ENCODE measurements at places on chromosomes 2 and 18. TPM values are rescaled to one million over a fixed set of nuclear protein-coding genes. Genes with fewer than 3 reads are reported as not detected.

CAVIN2 gene
- total RNA-seq = not detected

FECH gene
- 14.4 TPM for total RNA-seq

DYNAP gene
- not detected for total RNA-seq

NGEF gene
- 0.58 TPM for total RNA-seq

SNORC gene
- total RNA-seq = 1.9 TPM

ABI2 gene
- 30.6 TPM for total RNA-seq

NEU2 gene
- not detected for total RNA-seq

GRCh38 chr2:43161650-43162510 is 64.5 kb downstream of the ZFP36L2 start:
- peak overlapping the region; percentile 61 for H3K27ac ChIP-seq
- H3K27me3 ChIP-seq = no peaks in the 10 kb centered on the region
- peaks cover 49% of the 10 kb centered on the region for H3K4me1 ChIP-seq
- no peak overlapping the region for H3K4me3 ChIP-seq

DNA sequence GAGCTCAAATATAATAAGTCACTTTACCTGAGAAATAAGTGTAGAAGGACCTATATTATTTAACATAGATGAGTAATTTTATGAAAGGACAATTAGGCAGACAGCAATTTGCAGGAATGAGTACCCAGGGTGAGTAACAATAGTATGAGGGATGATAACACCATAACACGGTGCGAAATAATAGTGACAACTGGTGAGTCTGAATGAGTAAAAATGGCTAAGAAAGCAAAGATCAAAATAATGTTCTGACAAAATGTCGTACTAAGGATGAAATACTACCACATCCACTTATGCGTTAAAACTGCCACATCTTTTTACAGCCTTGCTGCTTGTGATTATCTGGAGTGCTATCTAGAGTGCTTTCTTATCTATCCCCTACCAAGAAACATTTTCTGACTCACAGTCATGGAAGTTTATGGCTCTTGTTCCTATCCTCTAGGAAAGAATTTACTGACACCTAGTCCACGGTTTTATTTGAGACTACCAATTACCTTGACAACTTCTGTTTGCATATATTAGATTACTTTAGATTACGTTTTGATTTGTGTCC is 929.7 kb downstream of the LRP1B start:
- H3K27me3 ChIP-seq = no peaks in the 10 kb centered on the region
- H3K27ac ChIP-seq = no peak overlapping the region
- H3K4me3 ChIP-seq = no peak overlapping the region
- no peak for DNase-seq

DNA sequence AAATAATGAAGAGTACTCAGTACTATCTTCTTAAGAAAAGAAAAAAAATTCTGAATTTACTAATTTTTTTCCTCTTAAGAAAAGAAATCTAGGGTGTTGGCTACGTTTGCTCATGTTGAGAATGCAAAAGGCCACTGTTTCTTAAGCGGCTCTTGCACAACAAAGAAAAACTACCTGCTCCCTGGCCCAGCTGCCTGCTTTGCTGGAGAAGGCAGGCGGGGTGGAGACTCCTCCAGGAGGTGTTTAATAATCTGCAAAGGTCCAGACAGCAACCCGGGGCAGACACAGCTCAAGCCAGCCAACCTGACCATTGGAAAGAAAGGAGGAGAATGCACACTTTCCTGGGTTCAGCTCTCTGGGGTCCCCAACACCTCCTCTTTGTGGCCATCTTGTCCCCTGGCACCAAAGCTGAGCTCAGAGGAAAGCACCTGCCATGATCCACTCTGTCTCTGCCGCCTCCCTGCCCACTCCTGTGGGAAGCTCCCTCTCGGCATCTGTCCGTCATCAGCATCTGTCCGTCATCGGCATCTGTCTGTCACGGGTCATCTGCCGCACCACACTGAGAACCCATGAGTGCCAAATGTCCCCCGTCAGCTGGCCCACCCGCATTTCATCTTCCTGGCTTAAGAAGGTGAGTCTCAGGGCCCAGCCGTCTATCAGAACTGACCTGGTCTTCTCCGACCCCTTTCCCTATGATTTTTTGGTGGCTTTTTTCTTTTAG is 11.9 kb downstream of the ZNF516 start:
- H3K27ac ChIP-seq = no peak overlapping the region
- no peak overlapping the region for H3K4me3 ChIP-seq
- peaks cover 21% of the 10 kb centered on the region for H3K27me3 ChIP-seq
- no peaks in the 10 kb centered on the region for H3K36me3 ChIP-seq
- no peak for DNase-seq

DNA sequence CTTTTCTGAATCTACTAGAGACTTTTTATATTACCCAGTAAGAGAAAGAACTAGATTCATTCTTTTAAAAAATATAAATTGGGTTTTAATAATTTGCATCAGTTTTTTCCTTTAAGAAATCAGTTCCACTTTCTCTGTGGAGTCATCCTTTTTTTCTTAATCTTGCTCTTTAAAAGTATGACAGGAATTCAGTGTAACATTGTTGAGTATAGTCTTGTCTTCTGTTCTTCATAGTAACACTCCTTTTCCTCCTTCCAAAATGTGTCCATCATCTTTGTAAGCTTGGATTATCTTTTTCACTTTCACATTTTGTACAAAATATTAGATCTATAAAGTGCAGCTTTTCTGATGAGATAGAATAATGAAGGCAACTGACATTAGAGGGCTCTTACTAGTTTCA is 135.4 kb downstream of the HAUS1 start:
- no peak overlapping the region for H3K27ac ChIP-seq
- H3K4me3 ChIP-seq = no peak overlapping the region
- H3K36me3 ChIP-seq = peaks cover 36% of the 10 kb centered on the region
- H3K27me3 ChIP-seq = no peaks in the 10 kb centered on the region
- peaks cover 13% of the 10 kb centered on the region for H3K4me1 ChIP-seq

DNA sequence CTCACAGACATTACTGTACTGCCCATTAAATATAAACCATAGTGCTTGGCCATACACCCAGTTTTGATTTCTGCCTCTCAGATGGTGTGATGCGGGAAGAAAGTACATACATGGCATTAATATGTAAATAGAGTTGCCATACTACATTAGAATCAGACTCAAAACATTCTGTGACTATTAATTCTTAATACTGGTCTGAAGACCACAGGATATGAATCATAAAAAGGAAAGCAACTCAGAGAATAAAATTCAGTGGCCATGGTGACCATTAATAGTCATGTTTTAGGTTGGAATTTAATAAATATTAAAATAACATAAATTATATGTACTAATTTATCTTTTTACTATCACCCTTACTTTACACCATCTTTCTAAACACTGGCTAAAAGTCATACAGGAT is 33.0 kb upstream of the WDR75 start:
- no peaks in the 10 kb centered on the region for H3K36me3 ChIP-seq
- H3K27ac ChIP-seq = no peak overlapping the region
- no peaks in the 10 kb centered on the region for H3K27me3 ChIP-seq

DNA sequence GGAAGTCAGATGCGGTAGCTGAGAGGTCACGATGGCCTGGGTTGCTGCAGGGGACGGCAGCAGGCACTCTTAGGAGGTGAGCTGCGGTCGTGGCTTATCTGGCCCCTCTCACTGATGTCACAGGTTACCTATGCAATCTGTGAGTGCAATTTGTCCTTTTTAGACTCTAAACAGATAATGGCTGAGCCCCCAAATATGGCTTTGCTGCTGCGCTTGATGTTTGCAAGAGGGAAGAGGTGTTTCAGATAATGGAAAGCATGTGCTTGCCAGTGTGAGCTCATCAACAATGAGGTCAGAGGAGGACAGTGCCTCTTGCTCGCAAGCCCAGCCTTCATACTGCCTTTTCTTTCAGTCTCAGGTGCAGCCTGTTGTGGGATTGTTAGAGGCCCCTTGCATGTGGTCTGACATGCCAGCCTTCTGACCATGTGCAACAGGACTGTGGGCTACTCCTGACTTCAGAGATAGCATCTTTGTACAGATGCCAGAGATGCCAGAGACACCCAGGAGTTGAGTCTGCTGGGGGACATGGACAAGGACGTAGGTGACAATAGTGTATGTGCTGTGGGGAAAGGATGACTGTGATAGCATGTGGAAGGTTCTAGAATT is 151.3 kb downstream of the TANC1 start:
- no peak for DNase-seq
- H3K4me3 ChIP-seq = no peak overlapping the region
- H3K36me3 ChIP-seq = no peaks in the 10 kb centered on the region

DNA sequence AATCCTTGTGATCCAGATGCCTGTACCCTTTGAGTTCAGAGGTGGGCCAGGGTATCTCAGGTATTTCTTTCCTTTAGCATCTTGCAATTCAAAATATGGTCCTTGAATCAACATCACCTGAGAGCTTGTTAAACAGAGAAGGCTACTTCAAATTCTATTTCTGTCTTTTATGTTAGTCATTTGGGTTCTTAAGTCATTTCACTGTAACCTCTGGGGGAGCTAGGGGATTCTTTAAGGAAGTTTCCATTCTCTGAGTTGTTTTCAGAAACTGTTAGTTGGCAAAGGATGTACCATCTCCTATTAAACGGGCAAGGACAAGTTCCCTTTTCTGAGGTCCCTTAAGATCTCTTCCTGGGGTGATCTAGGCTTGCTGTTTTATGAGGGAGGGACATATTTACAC is 16.6 kb downstream of the CFLAR start:
- no peaks in the 10 kb centered on the region for H3K27me3 ChIP-seq
- peaks cover 80% of the 10 kb centered on the region for H3K36me3 ChIP-seq

DNA sequence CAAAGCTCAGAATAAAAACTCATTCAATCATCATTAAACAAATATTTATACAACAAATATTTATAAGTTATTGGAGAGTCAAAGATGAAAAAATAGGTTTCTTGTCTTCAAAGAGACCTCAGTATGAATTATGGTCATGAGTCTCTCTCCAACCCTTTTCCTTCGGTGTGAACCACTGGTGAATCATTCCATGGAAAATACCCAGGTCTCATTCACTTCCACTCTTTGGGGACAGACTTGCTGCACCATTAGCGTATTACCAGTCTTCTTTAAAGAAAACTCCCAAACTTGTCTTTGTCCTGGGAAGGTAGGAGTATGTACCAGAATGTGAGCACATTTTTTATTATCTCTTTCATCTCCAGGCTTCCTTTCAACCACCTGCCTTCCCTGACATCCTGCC is 257.4 kb upstream of the RBMS1 start:
- no peak overlapping the region for H3K4me3 ChIP-seq
- H3K27me3 ChIP-seq = peaks cover 5% of the 10 kb centered on the region
- DNase-seq = no peak
- H3K36me3 ChIP-seq = no peaks in the 10 kb centered on the region
- H3K27ac ChIP-seq = no peak overlapping the region
- H3K4me1 ChIP-seq = no peaks in the 10 kb centered on the region

DNA sequence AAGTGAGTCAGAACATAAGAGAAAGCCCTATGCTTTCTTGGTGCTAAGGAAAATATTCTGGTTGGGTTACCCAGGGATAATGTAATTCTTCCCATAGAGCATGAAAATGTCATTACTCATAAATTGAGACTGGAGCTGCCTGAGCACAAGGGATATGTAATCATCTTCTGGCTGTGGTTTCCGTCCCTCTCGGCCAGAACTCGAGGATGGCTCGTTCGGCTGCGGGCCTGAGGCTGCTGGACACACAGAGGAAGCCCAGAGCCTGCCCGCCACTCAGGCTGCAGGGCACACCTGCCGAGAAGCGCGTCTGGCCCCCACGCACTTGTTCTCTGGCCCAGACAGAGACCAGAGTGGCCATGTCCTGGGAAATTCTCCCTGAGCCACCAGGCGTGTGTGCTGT is 104.9 kb downstream of the ASAP2 start:
- H3K4me3 ChIP-seq = no peak overlapping the region
- no peaks in the 10 kb centered on the region for H3K36me3 ChIP-seq
- no peaks in the 10 kb centered on the region for H3K4me1 ChIP-seq
- no peak for DNase-seq

GRCh38 chr2:46002947-46003346 is 294.3 kb upstream of the EPAS1 start:
- H3K4me1 ChIP-seq = peaks cover under 1% of the 10 kb centered on the region
- H3K4me3 ChIP-seq = no peak overlapping the region
- H3K36me3 ChIP-seq = no peaks in the 10 kb centered on the region

- H3K27me3 ChIP-seq = no peaks in the 10 kb centered on the region
- H3K4me1 ChIP-seq = no peaks in the 10 kb centered on the region
- no peak overlapping the region for H3K4me3 ChIP-seq
- no peak overlapping the region for H3K27ac ChIP-seq
- DNase-seq = no peak
- no peaks in the 10 kb centered on the region for H3K36me3 ChIP-seq
Measured at GRCh38 chr2:83640506-83640905, 818.6 kb downstream of the SUCLG1 start.

DNA sequence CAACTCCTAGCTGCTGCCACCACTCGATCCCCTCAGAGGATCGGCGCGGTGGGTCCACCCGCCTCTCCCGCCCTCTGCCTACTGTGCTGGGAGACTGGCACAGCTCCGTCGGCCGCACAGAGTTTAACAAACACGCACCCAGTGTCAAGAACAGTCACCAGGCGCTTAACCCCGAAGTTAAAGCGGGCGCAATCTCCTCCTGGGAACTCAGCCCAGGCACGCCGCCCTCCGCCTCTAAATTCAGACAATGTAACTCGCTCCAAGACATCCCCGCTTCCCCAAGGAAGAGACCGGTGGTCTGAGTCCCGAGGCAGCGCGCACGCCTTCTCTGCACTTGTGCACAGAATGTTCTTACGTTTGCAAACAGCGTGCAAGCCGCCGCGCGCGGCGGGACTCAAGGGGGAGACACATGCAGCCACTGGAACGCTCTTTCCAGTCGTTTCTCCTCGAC is 533 bp downstream of the CXCR4 start:
- peaks cover 25% of the 10 kb centered on the region for H3K27me3 ChIP-seq
- peak overlapping the region; percentile 97 for H3K27ac ChIP-seq
- H3K36me3 ChIP-seq = peaks cover 50% of the 10 kb centered on the region
- H3K4me3 ChIP-seq = peak overlapping the region; percentile 98

DNA sequence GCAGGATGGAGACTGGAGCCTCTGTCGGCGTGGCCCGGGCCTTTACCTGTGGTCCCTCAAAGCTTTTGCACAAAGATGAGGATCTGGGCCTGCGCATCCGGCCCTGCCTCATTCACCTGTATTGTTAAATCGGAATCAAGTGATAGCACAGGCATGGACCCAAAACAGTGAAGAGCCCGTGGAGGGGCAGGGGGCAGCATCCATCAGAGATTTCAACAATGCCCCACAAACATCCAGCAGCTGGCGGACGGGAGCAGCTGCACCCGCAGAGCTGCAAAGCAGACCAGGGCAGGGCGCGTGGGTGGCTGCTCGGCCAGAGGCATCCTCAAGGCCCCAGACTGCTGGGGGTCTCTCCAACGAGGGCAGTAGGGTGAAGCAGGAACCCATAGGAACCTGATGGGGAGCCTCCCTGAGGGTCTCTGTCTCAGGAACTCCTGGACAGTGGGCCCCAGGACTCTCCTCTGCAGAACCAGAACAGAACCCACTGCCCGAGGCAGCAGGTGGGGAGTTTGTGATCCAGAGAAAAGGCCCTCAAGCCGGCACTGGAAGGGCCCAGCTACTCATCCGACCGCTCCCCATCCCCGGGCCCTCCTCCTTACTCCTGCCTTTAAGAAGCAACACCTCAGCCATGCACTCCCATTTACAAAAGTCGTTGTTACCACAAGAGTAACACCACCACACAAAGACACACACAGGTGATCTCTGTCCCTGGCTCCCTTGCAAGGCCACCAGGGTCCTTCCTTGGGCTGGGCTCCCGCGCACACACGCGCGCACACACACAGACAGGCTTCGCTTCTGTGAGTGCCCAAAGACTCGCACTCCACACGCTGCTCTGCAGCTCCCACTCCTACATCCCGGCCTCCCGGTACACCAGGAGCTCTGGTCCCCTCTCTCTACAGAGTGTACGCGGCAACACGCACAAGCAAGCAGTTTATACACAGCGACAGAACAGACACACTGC is 28.8 kb downstream of the HDAC4 start:
- no peaks in the 10 kb centered on the region for H3K36me3 ChIP-seq
- no peaks in the 10 kb centered on the region for H3K27me3 ChIP-seq
- H3K27ac ChIP-seq = no peak overlapping the region
- no peak for DNase-seq

- DNase-seq = no peak
- peaks cover 36% of the 10 kb centered on the region for H3K27me3 ChIP-seq
- H3K36me3 ChIP-seq = no peaks in the 10 kb centered on the region
- H3K4me1 ChIP-seq = peaks cover under 1% of the 10 kb centered on the region
Measured at GRCh38 chr18:10460414-10461018, 6.1 kb downstream of the APCDD1 start.

Measured in activated CD4-positive, alpha-beta memory T cell treated with anti-CD3 and anti-CD28 coated beads, Interleukin-2, amount 10 ng/mL, durations not matched to agents 7 days and 5 days (primary cell).